ENCODE measurements at places on chromosomes 6 and 20.

DNA sequence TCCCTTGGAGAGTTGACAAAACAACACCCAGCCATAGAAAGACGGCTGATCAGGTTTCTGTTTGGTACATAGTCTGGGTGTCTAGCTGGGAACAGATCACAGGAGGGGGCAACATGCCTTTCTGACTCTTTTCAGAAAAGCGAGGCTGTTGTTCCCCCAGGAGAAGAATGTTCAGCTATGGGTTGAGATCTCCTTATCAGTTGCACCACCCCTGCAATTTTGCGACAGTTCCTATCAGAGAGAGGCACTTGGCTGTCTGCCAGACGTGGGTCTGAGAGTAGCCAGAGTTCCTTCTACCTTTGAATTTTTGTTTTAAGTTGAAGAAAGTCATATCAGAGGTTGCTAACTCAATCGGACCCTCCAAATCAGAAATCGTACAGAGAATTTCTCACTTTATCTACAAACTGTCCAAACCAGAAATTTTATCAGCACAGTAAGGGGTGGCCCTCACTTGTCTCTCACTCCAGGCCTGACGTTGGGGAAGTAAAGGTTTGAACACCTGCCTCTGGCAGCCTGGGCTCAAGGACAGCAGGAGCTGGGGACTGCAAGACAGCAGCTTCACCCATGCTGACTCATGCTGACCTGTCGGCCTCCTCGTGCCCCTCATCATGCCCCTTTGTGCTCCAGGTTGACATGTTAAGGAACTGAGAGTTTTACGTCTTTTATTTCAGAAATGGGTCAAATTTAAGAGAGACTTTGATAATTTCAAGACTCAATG, 42.3 kb downstream of the TMC2 start:
- DNase-seq, result no peak

DNA sequence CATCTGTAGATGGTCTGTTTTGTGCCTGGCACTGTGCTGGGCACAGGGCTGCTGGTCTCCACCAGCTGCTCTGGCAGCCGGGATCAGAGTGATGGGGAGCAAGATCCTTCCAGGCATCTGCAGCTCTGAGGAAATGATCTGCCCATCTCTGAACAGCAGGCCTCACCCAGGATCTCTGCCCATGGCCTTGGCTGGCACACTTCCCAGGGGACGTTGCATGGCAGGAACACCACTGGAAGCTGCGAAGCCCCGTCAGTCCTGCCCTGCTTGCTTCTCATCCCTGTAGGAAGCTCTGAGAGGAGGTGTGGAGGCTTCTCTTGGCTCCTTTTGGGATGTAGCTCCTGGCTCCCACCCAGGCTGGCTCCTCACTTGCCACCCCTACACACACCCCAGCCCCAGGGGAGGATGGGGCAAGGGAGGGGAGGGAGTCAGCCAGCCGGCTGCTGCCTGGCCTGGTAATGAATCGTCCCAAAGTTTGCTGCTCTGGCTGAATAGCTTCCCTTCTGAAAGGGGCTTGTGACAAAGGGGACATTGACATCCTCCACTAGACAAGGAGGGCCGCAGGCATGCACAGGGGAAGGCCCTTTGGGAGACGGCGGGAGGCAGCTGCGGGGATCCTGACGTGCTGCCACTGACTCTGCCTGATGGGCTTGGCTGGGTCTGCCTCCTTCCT, 108.9 kb downstream of the VEGFA start:
- DNase-seq, result no peak

- DNase-seq, result no peak
Observed at GRCh38 chr6:24255676-24256075, 102.2 kb downstream of the DCDC2 start.

DNA sequence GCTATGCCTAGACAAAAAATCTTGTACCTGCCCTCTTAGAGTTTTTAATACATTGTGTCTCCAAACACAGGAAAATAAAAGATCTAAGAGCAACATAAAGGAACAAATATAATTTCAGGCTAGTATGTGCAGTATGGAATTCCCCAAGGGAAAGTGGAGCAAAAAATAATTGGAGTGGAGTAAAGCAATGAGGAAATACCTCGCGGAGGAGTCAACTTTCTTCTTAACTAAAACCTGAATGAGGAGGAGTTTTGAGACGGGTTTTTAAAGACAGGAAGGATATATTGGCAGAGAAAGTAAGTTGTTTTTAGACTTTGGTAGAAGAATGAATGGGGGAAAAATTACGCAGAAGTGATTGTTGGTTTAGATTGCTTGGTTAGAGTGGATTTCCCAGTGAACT, 14.0 kb downstream of the HIVEP1 start:
- no peak for DNase-seq

GRCh38 chr6:63441266-63441956, 121.6 kb upstream of the LGSN start:
- no peak for DNase-seq

DNA sequence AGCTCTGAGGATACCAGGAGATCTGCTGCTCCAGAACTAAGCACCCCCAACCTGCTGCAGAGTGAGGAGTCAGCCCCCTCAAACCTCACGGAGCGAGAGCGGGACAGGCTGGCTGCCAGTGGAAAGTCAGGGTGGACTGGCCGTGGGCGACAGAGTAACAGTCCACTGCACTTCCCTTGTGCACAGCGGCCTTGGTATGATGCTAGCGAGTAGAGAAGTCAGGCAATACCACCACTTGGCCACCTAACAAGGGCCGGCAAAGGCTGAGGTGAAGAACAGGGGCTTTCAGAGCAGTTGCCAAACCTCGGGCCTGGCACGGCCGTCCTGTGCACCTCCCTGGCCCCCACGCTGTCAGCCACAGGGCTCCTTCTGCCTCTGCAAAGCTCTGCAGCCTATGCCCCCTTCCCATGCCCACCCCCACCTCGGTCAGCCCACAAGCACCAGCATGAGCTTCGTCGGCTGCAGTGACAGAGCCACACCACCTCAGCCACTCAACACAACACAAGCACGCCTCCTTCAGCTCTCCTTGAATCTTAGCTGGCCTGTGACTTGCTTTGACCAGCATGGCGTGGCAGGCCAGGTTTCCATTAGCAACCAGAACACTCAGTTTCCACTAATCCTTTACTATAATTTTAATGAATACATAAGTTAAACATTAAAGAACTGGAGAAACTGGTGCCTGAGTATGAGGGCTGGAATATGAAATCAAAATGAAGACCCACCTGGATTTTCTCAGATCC, 127.6 kb upstream of the SNX9 start:
- no peak for DNase-seq

GRCh38 chr20:37189416-37190016, 10.2 kb upstream of the MROH8 start:
- DNase-seq, result no peak

DNA sequence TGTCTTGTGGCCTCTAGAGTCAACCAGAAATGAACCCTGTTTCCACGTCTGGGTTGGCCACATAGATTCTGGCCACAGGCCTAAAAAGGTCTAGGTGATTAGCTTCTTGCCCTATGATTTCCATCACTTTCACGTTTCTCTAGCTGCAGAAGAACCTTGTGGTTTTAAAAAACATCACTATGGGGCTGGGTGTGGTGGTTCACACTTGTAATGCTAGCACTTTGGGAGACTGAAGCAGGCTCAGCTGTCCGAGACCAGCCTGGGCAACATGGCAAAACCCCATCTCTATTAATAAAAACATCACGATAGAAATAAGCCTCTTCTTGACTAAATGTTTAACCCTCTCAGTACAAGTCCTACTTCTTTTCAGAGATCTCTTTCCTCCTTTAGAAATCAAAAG, 27.6 kb downstream of the POLR1C start:
- no peak for DNase-seq

GRCh38 chr20:48904566-48905296, 16.8 kb upstream of the ARFGEF2 start:
- peak; percentile 80 for DNase-seq

DNA sequence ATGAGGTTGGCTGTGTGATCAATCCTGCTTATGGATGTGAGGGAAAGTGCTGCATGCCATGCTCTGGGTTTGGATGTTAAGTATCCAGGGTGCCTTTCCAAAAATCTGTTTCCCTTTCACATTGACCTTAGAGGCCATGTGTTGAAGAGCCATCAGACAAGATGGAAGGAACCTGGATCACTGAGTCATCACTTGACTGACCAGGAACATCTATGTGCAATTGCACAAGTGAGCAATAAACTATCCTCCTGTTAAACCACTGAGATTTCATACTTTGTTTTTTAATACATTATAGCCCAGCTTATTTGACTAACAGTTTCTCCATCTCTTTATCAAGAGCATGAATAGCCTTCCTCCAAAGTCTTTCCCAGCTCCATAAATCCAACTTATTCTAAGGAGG, 17.8 kb upstream of the TMEM14A start:
- DNase-seq, result no peak

GRCh38 chr20:41309817-41310216, 7.7 kb downstream of the ZHX3 start:
- no peak for DNase-seq

- peak; percentile 41 for DNase-seq
Observed at GRCh38 chr20:63751471-63752271, 12.1 kb downstream of the SLC2A4RG start.

GRCh38 chr6:57158658-57159057, 13.5 kb upstream of the BAG2 start:
- DNase-seq, result no peak

All from activated CD4-positive, alpha-beta memory T cell treated with anti-CD3 and anti-CD28 coated beads for 36 hours (primary cell).